ENCODE measurements at places on chromosomes 7 and 10.
A peak's percentile ranks its signal among the peaks of the same experiment; 100 is the strongest.

DNA sequence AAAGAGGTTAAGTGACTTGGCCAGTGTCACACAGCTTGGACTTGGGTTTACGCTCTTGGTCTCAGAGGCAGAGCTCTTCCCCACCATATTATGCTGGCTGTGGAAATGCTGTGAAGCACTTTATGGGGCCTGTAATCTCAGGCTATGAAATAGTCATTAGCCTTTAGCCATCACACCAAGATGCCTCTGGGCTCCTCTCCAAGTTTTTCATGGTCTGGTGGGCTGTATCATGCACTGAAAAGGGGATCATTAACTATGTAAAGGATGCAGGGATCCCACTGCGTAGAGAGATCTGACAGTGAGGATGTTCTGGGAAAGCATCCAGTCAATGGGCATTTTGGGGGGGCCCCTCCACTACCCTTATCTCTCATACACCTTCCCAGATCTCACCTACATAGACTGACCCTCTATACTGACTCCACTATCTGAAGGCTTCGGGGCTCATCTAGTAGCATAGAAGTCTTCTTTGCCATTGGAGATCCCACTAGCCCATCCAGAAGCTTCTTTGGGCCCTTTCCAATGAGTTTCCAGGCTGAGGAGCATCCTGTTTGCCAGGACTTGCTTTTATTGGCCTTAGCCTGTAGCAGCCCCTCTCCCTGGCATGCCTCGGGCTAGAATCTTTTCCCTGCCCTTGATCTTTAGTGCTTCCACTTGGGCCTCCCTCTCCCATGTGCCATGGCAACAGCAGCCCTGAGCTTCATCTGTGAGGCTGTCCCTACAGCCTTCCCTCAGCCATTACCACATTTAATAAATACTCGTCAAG lies 19.6 kb downstream of the FRMPD2 start:
- DNase-seq = no peak

- no peak for DNase-seq
Observed at GRCh38 chr10:852386-852785, 79.1 kb downstream of the LARP4B start.

- no peak for DNase-seq
Observed at GRCh38 chr10:75396631-75397495, 4.7 kb downstream of the ZNF503 start.

- DNase-seq = no peak
Observed at GRCh38 chr7:73740771-73741170, 2.2 kb upstream of the ABHD11 start.

DNA sequence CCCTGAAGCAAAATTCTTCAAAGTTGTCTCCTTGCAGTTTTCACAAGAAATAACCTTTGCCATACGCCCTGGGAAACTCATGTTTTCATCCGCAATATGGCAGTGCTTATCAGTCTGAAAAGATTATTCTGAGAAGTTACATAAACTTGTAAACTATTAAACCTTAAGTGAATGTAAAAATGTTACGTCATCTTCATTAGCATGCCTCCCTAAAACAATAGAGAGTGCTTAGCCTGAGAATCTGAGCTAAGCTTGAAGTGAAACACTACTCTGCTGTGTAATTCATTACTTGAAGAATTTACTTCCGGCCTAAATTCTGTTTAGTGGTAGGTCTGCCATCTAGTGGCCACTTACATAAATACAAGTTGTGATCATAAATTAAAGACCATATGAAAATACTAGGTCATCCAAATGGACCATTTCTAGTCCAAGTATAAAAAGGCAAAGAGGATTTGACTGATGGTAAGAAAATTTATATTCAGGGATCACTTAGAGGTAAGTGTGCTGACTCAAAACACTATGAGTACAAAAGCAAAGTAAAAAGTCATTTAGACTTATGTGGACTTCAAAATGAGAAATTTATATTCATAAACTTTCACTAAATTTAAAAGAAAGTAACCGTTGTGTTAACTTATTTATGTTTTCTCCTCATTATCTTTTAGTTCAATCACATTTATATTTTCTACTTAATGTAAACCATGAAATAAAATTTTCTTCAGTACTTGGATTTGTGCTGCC lies 745.1 kb upstream of the LRRTM3 start:
- no peak for DNase-seq

- no peak for DNase-seq
Observed at GRCh38 chr7:71976645-71977044, 435.5 kb downstream of the CALN1 start.

- no peak for DNase-seq
Observed at GRCh38 chr10:20737107-20737506, 160.0 kb downstream of the NEBL start.

GRCh38 chr10:13991353-13991752 lies 339.4 kb downstream of the FRMD4A start:
- no peak for DNase-seq

- DNase-seq = peak; percentile 87
Observed at GRCh38 chr7:27165089-27165995, at the start of gene HOXA9. Gene HOXA9, minus strand, starts transcription at chr7:27165537. Its CDS starts 80 bp downstream, at chr7:27165457.

DNA sequence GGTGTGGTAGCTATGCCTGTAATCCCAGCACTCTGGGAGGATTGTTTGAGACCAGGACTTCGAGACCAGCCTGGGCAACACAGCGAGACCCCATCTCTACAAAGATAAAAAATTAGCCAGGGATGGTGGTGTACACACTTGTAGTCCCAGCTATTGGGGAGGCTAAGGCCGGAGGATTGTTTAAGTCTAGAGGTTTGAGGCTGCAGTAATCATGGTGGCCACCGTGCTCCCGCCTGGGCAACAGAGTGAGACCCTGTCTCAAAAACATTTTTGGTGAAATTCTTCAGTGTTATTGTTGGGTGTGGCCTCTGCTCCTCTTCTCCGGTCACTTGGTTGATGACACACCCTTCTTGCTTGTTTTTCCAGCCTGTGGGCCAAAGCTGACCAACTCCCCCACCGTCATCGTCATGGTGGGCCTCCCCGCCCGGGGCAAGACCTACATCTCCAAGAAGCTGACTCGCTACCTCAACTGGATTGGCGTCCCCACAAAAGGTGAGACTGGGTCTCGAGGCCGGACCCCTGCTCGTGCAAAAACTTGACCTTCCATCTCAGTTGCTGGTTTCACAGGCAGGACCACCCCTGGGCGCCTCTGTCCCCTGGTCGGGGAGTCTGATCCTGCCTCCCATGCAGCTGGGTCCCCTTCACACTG lies 10.6 kb downstream of the PFKFB3 start:
- no peak for DNase-seq

DNA sequence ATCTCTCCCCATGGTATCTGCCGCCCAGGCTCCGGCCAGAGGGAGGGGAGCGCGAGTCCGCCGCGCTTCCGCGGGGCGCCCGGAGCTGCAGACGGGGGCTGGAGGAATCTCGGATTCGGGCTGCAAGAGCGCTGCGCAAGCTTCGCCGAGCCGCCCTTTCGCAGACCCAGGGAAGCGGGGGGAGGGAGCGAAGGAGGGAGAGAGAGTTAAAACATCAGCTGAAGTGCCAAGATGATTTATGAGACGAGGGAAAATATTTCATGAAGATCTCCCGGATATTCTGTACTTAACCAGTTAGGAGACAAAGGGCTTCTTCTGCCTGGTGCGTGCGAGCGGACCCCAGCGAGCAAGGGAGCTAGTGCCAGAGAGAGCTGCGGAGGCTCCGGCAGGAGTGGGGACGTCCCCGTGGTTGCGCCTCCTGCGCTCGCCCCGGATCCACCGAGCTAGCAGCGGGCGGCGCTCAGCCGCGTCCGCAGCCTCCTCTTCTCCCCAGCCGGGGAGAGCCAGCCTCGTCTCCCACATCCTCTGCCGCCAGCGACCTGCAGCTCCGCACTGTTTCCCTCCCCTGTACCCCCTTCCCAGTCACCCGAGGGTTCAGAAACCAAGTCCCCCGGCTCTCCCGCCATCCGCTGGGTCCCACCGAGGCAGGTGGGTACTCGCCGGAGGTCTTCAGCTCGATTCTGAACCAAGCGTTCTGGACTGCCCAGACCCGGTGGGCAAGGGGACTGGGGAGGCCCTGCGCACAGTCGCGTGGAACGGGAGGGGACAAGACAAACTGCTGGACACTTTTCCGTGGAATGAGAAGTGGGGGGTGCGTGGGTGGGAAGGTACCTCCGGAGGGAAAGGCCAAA lies 1.0 kb upstream of the PAX2 start:
- no peak for DNase-seq

GRCh38 chr7:151243045-151243349 lies 5.5 kb downstream of the SMARCD3 start:
- no peak for DNase-seq

- DNase-seq = peak; percentile 47
Observed at GRCh38 chr7:64887756-64888508, 15.1 kb upstream of the ZNF273 start.

GRCh38 chr10:44752451-44753441 lies 158.4 kb upstream of the TMEM72 start:
- no peak for DNase-seq

Measured in ureter (tissue), 1 donor.